ENCODE measurements at places on chromosomes 7 and 10. TPM values are rescaled to one million over a fixed set of nuclear protein-coding genes. Genes with fewer than 3 reads are reported as not detected.

PAPSS2 gene
- total RNA-seq: 147 TPM

GNAT3 gene
- total RNA-seq: not detected

PRSS37 gene
- total RNA-seq: not detected

FAM24B gene
- 4.7 TPM for total RNA-seq

SH2D4B gene
- total RNA-seq: not detected

HHEX gene
- 4.0 TPM for total RNA-seq

ESYT2 gene
- 89.3 TPM for total RNA-seq

OR9A2 gene
- total RNA-seq: not detected

CDC14C gene
- total RNA-seq: not detected

- no peak for DNase-seq
These were observed 1.1 kb downstream of the KIAA1217 start for GRCh38 chr10:24209946-24210491.

DNA sequence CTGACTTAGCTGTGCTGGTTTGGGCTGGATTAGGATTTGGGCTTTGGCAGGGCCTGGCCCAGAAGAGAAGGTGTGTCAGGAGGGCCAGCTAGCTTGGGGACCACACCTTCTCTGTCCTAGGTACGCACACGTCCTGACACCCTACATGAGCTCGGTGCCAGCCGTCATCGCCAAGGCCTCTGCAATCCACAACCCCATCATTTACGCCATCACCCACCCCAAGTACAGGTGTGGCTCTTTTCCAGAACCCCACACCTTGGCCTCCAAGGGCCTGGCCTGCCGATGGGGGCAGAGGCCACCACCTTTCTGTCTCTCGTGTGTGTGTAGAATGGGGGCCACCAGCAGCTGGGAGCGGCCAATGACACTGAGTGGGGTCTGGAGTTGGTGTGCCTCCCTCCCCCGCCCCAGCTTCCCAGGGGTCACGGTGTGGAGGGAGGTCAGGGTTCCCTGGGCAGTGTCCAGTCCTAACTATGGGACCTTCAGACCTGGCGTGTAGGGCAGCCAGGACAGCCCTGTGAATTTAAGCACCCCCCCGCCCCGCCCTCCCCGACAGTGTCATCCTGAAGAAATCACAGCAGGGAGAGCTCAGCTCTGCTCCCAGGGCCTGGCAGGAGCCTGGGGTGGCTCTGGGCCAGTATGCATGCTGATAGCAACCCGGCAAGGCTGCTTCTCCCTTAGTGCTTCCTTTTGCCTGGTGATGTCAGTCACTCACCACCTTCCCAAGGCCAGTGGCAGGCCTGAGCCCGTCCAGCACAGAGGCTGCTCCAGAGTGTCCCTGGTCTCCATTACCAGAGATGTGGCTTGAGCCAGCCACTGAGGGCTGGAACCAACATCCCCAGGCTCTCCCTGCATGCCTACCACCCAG is 6.9 kb upstream of the LDB3 start:
- peak; percentile 23 for DNase-seq

- no peak for DNase-seq
These were observed 49.2 kb upstream of the PLA2G12B start for GRCh38 chr10:73003822-73004221.

DNA sequence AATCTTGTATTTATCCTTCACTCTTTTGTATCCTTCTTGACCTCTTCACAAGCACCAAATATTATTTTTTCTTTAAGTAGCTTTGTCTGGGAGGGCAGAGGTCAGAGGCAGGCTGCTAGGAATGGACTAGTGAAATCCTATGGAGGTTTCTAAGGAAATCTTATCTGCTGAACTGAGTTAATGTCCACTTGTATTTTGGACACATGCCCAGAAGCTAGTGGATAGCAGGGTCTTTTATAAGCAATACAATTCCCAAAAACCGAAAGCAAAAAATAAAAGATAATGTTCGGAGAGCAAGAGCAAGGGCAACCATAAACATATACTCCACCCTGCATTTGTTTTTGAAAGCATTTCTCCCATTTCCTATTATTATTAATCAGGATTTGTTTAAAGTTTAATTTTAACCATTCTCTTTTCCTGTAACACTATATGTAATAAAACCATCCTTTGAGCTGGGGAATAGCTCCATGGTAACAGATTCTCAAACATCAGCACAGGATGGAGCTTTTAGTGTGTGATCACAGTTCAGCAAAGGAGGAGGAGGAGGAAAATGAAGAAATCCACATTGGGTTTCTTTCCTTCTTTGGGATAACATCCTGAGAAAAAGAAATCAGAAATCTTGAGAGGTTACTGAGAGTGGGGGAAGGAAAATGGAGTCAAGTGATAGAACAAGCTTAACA is 328.2 kb upstream of the LRRN3 start:
- DNase-seq: no peak

Data from mucosa of descending colon (tissue), 3 donors.